H4 (cell line): ENCODE measurements at places on chromosomes 2 and 18.

DNA sequence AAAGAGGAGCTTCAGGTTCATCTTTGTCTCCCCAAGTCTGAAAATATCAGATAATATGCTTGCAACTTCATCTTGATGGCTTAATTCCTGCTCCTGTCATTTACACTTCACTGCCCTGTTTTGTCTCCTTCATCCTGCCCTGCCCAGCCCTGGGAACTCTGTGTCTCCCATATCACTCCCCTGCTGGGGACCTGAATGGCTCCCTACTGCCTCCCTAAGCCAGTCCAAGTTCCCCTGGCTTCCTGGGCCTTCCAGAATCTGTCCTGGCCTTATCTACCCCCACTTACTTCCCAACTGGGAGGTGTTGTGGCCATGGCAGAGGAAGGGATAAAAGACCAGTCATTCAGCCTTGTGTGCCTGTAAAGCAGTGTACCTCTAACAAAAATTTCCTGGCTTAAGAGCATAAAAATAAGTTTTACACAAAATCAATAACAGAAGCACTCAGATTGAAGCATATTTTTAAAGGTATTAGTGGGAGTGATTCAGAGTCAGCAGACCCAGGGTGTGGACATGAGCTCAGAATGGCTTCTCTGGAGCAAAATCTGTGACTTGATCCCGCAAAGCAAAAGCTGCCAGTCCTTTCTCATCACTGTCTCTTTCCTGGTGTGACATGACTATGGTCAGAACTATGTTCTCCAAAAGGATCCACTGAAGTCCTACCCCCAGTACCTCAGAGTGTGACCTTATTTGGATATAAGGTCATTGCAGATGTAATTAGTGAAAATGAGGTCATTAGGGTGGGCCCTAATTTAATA, 59.1 kb downstream of the INO80C start:
- no peak for DNase-seq

- no peak for DNase-seq
Measured at GRCh38 chr2:147172493-147173188, 672.2 kb upstream of the ACVR2A start.

DNA sequence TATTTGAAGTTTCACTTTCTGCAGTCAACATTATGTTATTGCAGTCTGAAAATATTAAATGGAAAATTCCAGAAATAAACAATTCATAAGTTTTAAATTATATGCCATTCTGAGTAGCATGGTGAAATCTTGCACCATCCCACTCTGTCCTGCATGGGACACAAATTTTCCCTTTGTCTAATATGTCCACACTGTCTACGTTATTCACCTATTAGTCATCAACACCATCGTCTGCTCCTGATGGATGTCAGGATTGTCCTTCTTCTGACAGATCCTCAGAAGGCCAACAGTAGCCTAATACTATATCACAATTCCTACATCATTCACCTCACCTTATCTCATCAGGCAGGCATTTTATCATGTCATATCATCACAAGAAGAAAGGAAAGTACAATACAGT, 163.1 kb downstream of the TXNL1 start:
- DNase-seq, result no peak

GRCh38 chr18:31424383-31424988, 23.1 kb upstream of the DSG3 start:
- DNase-seq, result peak; percentile 33

GRCh38 chr18:31684279-31685096, at the start of gene B4GALT6:
Gene B4GALT6 (minus strand): TSS chr18:31684581. CDS start chr18:31684426, 155 bp downstream.
- no peak for DNase-seq

- DNase-seq, result no peak
Measured at GRCh38 chr18:32318581-32318980, 128.7 kb downstream of the MEP1B start.

DNA sequence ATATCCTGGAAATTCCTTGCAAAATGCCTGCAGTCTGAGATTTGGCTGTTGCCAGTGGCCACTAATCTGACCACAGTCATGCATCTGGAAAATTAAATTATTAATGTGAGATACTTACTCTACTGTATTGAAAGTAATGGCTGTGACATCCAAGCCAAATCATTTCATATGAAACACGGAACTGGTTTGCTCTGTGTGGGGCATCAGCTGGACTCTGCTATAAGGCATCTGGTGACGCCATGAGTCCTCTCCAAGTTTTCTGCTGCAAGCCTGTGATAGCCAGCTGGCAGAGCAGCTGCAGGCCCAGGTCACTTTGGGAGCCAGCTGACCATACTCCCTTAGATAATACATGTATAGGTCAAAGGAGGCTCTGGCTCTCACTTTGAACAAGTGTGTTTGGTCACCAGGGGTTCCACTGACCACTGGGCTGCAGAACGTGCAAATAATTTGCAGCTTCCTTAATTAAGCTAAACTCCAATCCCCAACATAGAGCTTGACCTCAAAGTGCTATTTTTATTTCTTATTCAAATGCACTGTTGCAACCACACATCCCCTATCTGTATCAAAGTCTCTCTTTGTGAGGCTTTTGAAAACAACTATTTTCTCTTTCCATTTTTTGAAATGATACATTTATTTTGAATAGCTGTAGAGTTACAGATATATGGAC, 152.9 kb downstream of the NCKAP5 start:
- no peak for DNase-seq

GRCh38 chr2:97701851-97702465, 11.4 kb upstream of the ZAP70 start:
- no peak for DNase-seq

DNA sequence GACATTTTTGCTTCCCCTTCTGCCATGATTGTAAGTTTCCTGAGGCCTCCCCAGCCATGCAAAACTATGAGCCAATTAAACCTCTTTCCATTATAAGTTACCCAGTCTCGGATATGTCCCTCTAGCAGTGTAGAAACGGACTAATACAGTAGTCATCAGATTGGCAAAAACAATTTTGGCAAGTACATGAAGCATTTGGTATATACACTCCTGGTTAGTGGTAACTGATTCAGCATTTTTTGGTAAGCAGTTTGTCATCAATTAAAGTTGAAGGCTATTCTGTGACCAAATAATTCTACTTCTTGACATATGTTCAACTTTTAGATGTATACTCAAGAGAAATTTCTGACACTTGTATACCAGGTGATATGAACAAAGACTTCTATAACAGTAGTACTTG, 190.5 kb upstream of the STON1 start:
- no peak for DNase-seq

- peak; percentile 43 for DNase-seq
Measured at GRCh38 chr2:145184741-145185651, 665.1 kb upstream of the ZEB2 start.

DNA sequence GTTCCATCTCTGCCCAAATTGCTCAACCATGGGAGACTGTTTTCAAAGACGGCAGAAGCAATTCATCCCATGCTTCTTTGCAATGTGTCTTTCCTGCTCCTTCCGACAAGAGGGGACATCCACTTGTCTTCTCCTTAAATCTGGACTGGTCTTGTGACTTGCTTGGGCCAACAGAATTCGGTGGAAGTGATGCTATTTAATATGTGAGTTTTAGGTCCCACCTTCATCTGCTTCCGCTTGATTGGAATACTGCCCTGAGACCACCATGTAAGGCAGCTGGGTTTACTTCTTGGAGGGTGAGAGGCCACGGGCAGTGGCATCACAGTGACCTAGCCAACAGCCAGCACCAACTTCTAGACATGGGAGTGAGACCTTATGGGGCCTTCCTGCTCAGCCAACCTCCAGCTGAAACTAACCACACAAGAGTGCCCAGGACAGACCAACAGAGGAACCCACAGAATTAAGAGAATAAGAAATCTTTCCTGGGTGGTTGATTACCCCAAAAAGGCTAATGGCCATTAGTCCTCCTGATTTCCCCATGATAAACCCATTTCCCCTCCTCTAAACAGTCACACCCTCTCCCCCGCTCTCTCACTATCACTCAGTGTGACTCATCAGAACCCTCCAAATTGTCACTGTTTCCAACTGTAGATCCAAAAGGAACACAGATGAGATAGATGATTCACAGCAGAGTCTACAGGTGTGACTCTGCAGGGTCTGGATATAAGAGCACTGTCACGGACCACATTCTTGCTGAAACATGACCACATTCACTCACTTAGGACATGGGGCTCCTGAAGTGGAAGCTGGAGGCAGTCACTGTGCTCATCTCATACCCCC, 16.2 kb upstream of the RHOB start:
- no peak for DNase-seq

GRCh38 chr2:159946326-159946999, 116.0 kb downstream of the PLA2R1 start:
- no peak for DNase-seq

DNA sequence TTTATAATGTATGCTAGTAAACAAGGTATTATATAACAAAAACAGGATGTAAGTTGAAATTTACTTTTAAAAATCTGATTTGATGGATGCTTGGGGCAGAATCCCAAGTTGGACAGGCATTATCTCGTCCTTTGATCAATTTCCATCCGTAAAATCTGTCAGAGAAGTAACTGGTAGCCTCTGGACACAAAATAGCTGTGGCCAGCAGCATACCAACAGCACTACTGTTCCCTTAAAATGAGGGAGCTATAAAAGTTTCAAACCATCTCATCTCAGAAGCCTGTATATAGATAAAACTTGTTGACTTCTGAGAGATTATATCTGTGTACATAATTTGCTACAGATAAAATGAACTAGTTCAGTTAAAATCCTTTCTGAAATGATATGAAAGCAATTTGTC, 14.7 kb upstream of the METAP1D start:
- DNase-seq, result no peak

DNA sequence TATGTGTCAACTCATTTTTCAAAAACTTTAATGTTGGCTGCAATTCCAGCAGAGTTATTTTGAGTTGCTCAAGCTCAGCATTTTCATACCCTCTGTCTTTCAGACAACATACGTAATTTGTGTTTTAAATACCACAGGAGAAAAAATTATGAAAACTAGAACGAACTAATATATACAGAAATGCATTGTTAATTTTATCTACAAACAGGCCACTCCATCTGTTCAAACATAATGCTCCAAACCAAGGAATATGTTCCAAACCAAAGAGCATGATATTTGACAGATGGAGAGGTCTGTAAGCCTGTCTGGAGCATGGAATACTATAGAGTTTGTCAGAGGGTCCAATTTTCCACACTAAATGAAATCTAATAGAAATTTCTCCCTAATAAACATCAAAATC, 536.2 kb upstream of the FSIP2 start:
- no peak for DNase-seq

DNA sequence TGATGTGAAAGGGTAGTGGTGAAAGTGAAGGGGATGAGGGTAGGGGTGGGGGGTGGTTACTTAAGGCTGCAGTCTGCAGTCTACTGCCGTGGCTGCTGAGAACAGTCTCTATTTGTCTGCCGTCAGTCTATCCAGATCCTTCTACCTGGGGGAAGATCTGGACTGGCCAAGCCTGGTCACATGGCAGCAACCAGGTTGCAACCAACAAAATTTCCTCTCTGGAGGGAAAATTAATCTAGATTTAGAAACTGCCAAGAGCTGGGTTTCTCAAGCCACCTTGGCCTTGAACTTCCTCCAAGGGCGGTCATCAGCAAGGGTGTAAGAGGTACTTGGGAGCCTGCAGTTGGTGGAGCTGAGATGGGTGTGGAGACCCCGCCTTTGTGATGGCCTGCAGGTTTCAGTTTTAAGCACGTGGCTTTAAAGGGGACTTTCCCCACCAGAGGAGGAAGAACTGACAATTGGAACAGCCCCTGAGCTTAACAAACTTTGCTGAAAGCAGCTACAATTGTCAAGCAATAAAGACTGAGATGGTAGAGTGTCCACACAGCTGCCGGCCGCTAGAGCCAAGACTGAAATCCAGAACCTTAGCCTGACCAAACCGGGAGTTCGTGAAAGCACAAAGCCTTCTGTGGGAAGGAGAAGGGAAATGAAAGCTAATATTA, 31.4 kb upstream of the KCMF1 start:
- no peak for DNase-seq

DNA sequence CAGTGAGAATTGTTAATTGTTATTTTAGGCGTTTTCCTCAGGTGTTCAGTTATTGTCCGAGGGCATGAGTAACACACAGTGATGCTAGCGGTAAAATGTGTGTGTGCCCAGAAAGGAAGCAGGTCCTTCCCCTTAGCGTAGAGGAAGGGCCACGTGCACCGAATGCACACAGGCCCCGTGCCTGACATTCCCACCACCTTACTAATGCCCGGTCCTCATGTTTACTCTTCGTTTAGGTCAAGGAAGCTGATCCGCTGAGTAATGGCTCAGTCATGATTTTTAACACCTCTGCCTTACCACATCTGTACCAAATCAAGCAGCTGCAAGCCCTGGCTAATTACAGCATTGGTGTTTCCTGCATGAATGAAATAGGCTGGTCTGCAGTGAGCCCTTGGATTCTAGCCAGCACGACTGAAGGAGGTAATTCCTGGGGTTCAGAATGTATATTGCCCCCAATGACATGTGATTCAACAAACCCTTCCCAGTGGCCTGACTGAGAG, 76.7 kb downstream of the MERTK start:
- peak; percentile 83 for DNase-seq
